ENCODE measurements at places on chromosomes 16 and 17.
A peak's percentile ranks its signal among the peaks of the same experiment; 100 is the strongest.

- DNase-seq = no peak
Measured at GRCh38 chr16:15396948-15397594, 1.5 kb downstream of the MPV17L start.

GRCh38 chr17:74433421-74434121 is 1.7 kb downstream of the GPRC5C start:
- DNase-seq = no peak

DNA sequence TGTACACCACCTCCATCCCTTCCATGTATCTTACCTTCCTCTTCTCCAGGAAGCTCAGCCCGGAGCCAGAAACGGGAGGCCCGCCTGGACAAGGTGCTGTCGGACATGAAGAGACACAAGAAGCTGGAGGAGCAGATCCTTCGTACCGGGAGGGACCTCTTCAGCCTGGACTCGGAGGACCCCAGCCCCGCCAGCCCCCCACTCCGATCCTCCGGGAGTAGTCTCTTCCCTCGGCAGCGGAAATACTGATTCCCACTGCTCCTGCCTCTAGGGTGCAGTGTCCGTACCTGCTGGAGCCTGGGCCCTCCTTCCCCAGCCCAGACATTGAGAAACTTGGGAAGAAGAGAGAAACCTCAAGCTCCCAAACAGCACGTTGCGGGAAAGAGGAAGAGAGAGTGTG is 756 bp upstream of the MVP start:
- no peak for DNase-seq

GRCh38 chr16:56532714-56533113 is 12.9 kb upstream of the BBS2 start:
- DNase-seq = no peak

DNA sequence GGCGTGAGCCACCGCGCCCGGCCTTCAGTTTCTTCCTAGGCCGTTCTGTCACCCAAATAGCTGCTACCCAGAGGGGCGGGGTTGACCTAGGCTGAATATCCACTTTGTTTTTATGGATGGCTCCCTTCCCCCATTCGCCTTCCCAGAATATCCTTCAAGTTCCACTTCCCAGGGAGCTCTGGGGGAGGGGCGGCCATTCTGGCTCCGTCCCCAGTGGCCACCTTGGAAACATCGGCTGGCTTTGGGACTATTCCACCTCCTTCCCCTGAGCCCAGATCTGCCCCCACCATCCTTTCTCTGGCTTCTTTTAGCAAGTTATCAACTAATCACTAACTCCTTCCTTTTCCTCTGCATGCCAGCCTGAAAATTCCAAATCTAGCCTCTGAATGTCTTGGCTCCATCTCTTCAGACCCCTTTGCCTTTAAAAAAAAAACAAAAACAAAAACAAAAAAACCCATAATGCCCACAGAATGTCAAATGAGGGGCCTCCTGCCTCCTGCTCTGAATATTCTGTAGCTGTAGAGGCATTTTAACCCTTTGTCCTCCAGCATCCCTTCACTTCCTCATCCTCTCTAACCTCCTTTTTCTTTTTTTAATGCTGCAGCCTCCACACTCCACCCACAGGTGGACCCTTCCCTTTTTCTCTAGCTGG is 6.4 kb downstream of the ATP1B2 start:
- no peak for DNase-seq

DNA sequence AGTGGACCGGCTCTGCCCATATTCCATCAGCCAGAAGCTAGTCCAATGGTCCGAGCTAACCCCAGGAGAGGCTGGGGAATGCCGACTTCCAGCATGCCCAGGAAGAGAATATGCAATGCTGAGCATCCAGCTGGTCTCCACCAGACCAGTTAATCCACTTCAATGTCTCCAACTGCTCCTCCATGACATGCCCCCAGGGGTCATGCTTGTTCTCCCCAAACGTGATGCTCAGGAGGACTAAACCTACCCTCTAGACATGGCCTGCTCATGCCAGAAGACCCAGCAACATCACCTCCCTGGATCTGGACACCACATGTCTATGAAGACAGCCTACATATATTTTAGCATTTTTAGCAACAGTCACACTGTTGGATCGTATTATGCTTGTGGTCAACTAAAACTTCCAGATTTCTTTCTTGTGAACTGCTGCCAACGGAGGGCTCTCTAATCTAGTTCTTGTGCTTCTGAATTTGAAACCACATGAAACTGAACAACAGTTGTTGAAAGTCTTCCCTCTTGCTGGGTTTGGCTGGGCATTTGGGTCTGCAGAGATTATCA is 245.1 kb downstream of the SOX9 start:
- no peak for DNase-seq

DNA sequence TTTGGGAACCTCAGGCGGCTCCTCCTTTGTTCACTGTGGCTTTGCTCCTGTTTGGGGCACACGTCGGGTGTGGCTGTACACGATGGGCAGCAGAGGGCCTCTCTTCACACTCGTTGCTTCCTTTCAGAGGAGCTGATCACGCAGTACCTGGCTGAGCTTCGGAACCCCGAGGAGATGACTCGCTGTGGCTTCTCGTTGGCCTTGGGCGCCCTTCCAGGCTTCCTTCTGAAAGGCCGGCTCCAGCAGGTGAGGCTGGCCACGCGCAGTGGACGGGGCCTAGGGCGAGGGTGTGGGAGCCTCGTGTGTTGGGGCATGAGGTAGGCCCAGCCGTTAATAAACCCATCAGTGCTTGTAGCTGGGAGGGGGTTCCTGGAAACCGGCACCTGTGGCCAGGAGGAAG is 85.0 kb upstream of the ZNF750 start:
- DNase-seq = no peak

GRCh38 chr16:2250652-2251295 is 613 bp downstream of the ECI1 start:
- no peak for DNase-seq

- no peak for DNase-seq
Measured at GRCh38 chr17:38466346-38467315, 38.4 kb downstream of the ARHGAP23 start.

GRCh38 chr17:45223539-45224528 is 2.1 kb downstream of the FMNL1 start:
- DNase-seq = no peak

- DNase-seq = no peak
Measured at GRCh38 chr16:71303938-71304337, 14.7 kb upstream of the CMTR2 start.

GRCh38 chr16:60748366-60748765 is 1287.9 kb downstream of the CDH8 start:
- no peak for DNase-seq

DNA sequence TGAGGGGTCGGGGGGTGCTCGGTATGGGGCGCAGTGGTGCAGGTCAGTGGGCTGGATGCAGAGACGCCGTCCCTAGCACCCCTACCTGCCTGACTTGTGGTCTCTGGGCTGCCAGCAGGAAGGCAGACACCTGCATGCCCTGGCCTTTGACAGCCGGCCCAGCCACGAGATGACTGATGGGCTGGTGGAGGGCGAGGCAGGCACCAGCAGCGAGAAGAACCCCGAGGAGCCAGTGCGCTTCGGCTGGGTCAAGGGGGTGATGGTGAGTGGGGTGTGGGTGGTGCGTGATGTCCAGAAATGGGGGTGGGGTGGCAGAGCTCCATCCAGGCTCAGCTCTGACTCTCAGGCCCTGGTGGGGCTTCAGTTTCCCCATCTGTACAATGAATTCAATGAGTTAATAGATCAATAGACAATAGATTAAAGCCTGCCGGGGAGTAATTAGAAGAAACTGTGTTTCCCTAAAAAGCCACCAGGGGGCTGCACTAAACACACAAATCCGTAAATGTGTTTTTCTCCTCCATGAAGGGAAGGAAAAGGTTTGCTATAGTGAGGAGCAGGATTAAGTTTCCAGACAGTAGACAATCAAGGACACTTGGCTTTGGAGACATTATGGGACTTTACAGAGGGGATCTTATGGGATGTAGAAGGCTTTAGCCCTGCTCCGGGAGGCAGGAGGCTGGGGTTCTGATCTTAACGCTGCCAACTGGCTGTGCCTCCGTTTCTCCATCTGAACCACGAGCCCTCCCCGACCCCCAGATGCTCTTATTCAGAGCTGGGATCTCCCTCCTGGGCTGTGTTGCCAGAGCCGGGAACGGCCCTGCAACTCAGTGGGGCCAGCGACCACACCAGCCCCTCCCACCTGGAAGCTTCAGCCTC is 2.2 kb downstream of the SLC12A3 start:
- DNase-seq = no peak

DNA sequence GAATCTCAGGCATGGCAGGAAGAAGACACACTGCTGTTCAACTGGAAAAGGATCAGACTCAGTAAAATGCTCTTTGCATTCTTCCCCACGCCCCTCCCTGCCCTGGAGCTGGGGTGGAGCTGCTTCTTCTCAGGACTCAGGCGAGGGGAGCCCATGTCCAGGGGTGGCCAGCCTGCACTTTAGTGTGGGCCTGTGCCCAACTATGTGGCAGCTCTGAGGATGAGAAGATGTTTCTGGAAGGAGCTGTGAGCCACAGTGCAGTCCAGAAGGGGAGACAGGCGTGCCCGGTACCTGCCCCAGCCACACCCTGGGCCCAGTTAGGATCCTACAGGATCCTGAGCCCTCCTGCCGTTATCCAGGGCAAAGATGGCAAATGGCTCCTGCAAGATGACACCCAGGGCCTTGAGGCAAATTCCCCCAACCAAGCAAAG is 120.3 kb downstream of the ANKRD11 start:
- DNase-seq = no peak

GRCh38 chr16:29663016-29663806 is at the start of gene SPN:
Gene SPN, plus strand, starts transcription at chr16:29663247. Its CDS starts 482 bp downstream, at chr16:29663729.
- DNase-seq = no peak

DNA sequence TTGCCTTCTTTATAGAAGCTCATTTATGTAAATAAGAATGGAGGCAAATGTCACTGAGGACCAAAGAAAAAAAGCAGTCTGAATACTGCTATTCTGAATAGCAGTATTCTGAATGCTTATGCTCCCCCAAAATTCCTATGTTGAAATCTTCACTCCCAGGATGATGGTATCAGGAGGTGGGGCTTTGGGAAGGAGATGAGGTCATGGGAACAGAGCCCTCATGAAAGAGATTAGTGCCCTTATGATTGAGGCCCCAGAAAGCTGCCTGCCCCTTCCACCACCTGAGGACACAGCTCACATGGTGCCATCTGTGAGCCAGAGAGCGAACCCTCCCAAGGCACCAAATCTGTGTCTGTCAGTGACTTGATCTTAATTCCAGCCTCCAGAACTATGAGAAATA is 28.8 kb downstream of the HEATR6 start:
- DNase-seq = no peak

- DNase-seq = no peak
Measured at GRCh38 chr16:14196539-14196938, 125.4 kb downstream of the MRTFB start.

GRCh38 chr16:76653390-76654026 is 376.3 kb downstream of the CNTNAP4 start:
- no peak for DNase-seq

DNA sequence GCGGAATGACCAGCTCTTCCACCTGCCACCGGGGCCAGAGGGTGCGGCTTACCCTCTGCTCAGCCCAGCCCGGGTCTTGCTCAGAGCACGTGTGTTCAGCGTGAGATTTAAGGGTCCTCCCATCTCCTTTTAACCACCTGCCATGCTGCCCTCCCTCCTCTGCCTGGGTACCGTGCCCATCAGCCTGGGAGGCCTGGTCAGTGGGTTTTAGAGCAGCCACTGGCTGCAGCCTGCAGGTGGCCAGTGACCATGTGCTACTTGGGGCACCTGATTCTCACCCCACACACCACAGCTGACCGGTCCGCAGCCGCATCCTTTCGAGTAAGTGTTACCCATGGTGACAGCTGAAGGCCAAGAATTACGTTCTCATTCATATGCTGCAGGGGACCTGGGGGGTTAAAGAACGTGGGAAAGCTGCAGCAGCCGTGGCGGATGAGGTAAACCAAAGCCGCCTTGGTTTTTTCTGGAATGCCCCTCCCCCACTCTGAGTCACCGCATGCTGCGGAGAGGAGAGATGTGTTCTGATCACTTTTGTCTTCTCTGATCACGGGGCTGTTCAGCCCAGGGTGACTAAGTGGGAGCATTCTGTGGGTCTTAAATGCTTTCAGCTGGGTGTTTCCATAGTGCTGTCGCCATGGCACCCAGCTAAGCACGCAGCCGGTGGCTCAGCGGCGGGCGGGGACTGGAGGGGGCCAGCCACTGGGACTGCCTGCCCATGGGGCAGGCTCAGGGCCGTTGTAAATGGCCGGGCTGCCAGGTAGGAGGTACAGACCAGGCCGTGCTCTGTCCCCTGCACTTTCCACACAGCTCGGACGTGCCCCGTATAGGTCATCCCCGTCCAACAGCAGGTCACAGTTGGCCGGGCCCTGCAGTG is 59.8 kb downstream of the BAIAP2 start:
- DNase-seq = peak; percentile 19

- DNase-seq = no peak
Measured at GRCh38 chr16:11742093-11742535, 543 bp downstream of the TXNDC11 start.

DNA sequence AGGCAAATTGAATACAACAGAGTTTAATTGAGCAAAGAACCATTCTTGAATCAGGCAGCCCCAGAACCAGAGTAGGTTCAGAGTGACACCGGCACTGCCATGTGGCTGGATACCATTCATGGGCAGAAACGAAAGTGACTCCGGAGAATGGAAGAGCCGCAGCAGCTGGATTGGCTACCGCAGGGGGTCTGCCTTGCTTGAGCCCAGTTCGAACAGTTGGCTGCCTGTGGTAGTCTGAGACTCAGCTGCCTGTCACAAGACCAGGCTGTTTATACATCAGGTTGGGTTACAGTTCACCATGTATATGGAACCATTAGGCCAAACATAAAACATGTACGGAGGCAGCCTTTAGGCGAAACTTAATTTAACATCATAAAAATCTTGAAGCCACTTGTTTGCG is 205.2 kb upstream of the CHMP6 start:
- DNase-seq = no peak

GRCh38 chr16:67546761-67547422 is 15.4 kb upstream of the CTCF start:
- no peak for DNase-seq

GRCh38 chr17:1091900-1092299 is 87.9 kb downstream of the ABR start:
- DNase-seq = no peak

- no peak for DNase-seq
Measured at GRCh38 chr16:22923491-22923890, 109.5 kb downstream of the HS3ST2 start.

GRCh38 chr17:32276171-32276601 is 10.6 kb downstream of the RHBDL3 start:
- no peak for DNase-seq

- DNase-seq = no peak
Measured at GRCh38 chr16:10965440-10966061, 21.2 kb downstream of the CLEC16A start.

GRCh38 chr16:66479661-66480264 is 52.7 kb downstream of the BEAN1 start:
- DNase-seq = no peak

GRCh38 chr16:28165598-28165997 is 46.2 kb downstream of the XPO6 start:
- DNase-seq = no peak

DNA sequence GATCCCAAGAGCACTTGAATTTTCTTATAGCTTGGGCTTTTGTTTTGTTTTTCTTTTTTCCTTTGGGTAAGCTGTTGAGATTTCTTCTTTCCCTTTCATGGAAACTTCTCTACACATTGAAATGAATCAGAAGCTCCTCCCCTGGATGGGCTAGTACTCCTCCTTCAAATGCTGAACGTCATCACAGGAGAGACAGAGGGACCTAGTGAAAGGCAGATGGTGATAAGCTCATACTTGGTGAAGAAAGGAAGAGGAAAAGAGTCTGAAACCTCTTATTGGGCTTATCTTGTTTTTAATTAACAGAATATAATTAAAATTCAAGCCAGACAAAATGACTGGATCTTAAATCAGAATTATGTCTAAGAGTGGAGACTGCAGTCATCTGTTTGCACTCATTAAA is 147.3 kb downstream of the SNX11 start:
- no peak for DNase-seq

All from NCI-H1048 (cell line).